ENCODE measurements at places on chromosomes 6 and 20.

GRCh38 chr6:46220352-46221221 is 49.8 kb upstream of the ENPP5 start:
- no peak for DNase-seq

DNA sequence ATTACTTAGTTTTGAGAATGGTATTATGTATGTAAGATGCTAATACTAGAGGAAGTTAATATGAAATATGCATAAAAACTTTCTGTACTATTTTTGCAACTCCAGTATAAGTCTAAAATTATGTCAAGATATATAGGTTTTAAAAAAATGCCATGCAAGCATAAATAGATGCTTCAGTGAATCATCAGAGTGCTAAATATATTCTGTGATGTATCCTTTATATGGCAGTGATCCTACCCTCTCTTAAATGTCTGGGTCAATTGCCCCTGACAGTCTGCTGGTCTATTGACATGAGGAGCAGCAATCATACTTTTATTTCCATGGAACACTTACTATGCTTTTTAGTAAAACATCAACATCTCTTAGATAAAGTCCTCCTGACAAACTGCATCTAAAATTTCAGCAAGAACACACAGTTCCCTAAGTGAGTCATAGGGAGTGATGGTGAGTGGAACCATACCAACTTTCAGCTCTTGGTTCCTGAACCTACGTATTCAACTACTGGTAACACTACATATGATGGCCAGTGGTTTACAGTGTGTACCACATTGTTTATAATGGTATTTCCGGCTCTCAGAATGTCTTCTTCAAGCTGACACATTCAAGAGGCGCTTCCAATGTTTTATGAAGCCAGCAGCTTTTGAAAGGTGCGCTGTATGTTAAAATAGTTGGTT is 928.7 kb upstream of the GJE1 start:
- no peak for DNase-seq

DNA sequence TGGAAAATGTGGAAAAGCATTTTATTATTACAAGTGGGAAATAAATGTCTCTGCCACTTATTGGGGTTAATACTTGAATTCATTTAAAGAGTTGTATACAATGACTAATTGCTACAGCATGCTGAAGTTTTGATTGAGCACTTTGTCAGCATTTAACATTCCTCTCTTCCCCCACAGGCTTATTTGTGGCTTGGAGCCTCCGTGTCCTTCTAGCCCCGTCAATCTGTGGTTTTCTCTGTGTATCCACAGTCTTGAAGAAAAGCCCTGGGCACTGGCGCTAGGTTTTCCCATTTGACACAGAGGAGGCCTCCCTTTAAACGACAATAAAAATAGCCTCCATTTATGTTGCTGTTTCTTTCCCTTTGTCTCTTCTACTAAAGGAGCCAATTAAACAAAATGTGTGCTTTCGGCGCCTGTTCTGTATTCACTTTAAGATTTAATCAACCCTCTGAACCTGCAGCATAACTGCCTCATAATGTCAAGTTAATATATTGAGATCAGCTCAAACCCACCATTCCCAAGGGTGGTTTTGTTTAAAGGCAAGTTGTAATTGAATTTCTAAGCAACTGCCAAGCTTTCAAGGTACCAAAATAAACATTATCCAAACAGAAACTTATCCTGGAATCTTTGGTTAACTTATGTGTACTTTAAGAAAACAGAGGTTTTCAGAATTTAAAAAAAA is 326.6 kb upstream of the RNF24 start:
- no peak for DNase-seq

- DNase-seq = no peak
Measured at GRCh38 chr20:58403272-58403671, 14.2 kb downstream of the VAPB start.

DNA sequence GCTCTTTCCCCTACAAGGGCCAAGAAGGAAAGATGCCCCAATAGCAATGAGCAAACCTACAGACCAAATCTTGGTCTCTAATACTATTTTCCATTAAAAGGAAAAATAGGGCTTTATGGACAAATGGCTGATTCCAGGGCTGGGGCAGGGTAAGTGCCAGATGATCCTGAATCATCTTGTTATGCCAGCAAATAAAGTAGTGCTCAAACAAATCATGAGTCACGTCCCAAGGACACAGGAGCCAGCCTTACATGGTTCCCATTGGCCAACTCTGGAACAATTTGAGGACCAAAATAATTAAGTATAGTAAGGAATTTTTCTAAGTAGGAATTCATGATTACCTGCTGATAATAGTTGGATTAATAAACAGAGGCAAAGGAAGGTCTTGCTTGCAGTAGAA is 53.2 kb upstream of the NKX2-4 start:
- DNase-seq = no peak

- no peak for DNase-seq
Measured at GRCh38 chr6:47203266-47203937, 106.3 kb downstream of the TNFRSF21 start.

DNA sequence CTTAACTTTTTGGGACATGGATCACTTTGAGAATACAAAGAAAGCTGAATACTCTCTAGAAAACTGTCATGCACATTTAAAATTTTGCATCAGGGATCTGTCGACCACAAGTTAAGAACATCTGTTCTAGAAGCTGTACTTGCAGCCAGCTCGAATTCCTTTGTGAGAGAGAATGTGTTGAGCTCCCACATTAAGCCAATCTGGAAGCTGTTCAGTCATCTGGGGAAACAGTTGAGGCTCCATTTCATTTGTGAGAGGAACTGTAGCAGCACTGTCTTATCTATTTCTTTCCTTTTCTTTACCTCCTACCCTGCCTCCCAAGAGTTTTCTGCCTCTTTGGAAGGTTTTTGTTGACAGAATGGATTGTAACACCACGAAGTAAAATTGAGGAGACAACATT is 50.8 kb downstream of the KAT14 start:
- no peak for DNase-seq

DNA sequence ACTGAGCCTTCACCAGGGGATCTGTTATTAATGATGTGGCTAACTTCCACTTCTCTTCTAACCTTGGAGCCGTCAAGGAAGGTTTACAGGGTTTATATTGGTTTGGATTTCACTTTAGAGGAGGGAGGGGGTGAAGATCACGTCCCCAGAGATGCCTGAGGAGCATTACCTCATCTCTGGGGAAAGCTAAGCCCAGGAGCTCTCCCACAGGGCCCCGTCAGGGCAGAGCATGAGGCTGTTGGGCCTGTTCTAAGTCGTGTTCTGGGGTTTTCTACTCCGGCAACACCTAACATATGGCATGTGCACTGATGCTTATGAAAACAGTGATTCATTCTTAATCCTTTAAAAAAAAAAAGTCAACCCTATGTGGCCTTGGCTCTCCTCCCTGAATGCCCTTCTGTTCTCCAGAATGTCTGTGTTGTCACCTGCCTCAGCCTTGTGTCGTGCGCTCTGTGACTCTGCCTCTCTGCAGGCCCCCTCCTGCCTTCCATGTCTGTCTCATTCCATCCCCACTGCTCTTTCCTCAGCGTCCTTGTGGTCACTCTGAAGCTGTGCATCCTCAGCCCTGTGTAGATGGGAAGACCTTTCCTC is 97.4 kb upstream of the JARID2 start:
- DNase-seq = no peak

DNA sequence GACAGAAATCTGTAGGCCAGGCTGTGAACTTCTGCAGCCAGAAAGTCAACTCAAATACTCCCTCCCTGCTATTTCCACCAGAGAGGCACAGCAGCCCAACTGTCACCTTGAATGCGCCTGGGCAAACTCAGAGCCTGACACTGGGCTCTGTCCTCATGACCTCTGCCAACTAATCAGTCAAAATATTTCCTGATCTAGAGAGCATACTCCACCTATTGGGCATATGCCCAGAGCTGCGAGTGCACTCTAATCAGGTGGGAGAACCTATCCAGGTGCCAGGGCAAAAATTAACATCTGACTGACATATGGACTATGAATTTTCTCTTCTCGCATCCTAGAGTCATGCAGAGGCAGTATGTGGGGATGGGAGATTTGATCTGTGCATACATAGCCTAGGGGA is 406.3 kb upstream of the RUNX2 start:
- DNase-seq = no peak
